ENCODE measurements at places on chromosomes 4 and X.

GRCh38 chrX:104621781-104622180 lies 55.8 kb downstream of the IL1RAPL2 start:
- DNase-seq: no peak

- DNase-seq: no peak
Observed at GRCh38 chr4:592825-593520, 16.9 kb upstream of the TMEM271 start.

DNA sequence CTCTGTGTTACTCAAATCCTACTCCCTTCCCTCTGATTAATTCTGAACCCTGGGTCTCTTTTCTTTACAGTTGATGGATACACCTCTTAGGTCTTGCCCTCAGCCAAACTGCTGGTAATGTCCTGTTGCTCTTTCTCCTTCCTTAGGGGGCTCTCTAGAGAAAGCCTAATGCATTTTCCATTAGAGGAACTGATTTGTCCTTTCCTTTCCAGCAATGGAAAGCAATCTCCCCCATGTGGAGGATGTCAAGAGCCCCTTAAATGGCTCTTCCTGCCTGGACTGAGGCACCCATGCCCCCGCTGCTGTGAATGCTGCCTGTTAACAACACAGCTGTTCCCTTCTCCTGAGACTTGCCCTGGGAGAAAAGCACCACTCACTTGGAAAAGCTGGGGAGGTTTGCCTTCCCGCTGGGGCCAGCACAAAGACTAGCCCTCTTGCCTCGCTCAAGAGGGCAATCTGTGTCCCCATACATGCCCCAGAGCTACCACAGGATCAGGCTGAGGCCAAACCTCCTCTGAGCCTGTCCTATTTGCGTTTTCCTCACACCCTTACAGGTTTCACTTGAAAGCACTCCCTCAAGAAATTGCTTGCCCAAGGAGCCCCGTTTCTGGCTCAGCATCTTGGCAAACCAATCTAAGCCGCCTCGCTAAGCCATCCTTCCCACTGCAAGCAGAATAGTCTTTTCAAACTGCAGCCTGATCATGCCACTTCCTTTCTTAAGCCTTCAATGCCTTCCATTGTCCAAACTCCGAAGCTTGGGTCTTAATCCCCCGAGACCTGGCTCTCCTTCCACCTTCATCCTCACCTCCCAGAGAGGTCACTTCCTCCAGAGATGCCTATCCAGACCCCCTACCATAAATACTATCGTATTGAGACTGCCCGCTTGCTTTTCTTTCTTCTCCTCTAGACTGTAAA lies 23.2 kb upstream of the SMIM20 start:
- no peak for DNase-seq

DNA sequence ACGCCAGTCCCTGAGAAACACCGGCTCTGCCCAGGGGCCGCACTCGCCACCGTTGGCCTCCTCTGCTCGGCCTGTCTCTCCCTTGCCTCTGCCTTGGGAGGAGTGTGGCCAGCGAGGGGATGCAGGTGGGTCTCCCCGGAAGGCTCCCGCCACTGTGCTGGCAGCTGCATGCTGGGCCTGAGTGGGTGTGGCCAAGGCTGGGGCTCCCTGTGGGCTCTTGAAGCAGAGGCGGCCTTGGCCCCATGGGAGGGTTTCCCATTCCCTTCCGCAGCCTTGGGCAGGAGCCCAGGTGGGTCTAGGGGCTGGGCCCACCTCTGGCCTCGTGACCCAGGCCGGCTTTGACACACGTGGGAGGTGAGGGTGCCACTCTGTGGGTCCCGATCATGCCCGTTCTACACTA lies 19.1 kb downstream of the FGFRL1 start:
- DNase-seq: no peak

DNA sequence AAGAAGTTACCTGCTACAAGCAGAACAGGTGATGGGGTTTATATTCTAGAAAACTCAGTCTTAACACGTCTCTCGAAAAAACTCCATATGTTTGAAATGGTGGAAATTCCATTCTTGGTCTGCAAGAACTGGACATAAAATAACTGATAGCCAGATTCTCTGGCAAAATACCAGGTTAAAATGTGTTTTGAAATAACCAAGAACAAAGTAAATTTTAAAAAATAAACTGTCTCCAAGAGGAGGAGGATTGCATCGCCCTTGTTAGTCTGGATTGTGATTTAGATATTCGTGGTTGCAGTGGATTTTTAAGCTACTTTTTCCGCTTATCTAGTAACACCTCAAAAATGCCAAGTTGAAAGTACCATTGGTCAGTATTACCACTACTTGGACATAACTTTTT lies 40.8 kb downstream of the CENPU start:
- DNase-seq: no peak

DNA sequence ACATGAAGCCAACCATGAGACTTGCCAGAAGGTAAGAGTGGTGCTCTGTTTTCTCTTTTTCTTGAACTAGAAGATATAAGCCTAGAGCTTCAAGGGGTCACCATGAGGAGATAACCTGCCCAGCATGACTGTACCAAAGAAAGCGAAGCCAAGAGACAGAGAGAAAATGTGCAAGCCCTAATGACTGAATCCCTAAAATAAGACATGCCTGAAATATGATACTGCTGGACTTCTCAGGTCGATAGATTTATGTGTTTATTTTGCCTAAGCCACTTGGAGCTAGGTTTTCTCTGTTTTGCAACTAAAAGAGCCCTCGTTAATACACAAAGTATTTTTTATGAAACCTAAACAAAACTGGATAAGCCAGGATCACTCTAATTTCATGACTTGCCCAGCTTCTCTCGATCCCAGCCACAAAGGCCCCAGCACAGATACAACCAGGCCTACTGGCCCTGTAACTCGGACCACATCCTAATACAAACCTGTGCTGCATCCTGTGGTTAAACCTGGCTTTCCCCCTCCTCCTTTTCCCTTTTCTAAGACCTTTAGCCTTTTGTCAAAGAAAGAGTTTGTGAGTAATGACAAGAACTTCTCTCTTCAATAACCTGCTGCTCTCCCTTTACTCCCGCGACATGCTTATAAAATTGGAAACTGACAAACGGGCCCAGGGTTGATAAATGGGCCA lies 185.8 kb downstream of the APBB2 start:
- DNase-seq: no peak

GRCh38 chr4:8200302-8200975 lies 1.3 kb downstream of the SH3TC1 start:
- no peak for DNase-seq

- no peak for DNase-seq
Observed at GRCh38 chr4:45408996-45409395, 682.6 kb upstream of the GNPDA2 start.

- DNase-seq: no peak
Observed at GRCh38 chrX:16666541-16666940, 16.6 kb downstream of the S100G start.

GRCh38 chr4:184274286-184274951 lies 56.7 kb upstream of the ENPP6 start:
- no peak for DNase-seq

- no peak for DNase-seq
Observed at GRCh38 chrX:111114806-111115205, 18.8 kb downstream of the PAK3 start.

DNA sequence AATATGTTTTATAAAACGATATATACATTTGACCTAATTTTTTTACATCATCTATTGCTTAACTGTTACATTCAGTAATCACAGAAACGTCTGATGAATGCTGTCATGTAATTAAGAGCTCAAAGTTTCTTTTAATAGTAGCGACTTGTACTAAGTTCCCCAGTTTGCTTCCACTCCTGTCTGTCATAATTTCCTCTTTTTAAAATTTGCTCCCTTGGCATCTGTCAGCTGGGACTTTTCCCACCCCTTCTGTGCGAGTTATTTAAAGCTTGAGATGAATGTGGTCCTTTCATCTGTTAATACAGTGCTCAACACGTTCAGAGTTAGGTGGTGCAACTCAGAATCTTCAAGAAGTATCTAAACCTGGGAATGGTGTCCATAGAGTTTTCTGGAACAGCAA lies 1.2 kb downstream of the RAP1GDS1 start:
- no peak for DNase-seq
